CD8-positive, alpha-beta memory T cell (primary cell): ENCODE measurements at places on chromosomes 5 and 9. TPM values are rescaled to one million over a fixed set of nuclear protein-coding genes. Genes with fewer than 3 reads are reported as not detected.

JADE2 gene
- 107 TPM for total RNA-seq

NRG2 gene
- total RNA-seq: 0.18 TPM

SPINK4 gene
- not detected for total RNA-seq

PRPF4 gene
- total RNA-seq: 71.4 TPM

CEP72 gene
- 20.0 TPM for total RNA-seq

ZDHHC11 gene
- 7.2 TPM for total RNA-seq

DNA sequence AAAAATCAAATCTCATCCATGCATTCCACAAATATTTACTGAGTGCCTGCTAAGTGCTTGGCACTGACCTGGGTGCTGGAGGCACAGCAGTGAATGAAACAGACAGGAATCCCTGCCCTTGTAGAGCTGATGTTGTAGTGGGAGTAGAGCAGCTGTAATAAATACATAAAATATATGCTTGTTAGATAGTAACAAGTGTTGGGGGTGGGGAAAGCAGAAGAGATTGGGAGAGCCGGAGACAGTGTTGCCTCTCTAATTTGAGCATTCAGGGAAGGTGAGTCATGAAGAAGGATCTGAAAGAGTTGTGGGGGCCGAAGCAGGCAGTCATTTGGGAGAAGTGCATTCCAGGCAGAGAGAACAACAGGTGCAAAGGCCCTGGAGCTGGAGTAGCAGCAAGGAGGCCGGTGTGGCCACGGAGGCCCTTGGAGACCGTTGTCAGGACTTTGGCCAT is 97.9 kb downstream of the ZNF618 start:
- no peak for DNase-seq

- DNase-seq: no peak
Observed at GRCh38 chr5:112316006-112316405, 103.1 kb downstream of the EPB41L4A start.

DNA sequence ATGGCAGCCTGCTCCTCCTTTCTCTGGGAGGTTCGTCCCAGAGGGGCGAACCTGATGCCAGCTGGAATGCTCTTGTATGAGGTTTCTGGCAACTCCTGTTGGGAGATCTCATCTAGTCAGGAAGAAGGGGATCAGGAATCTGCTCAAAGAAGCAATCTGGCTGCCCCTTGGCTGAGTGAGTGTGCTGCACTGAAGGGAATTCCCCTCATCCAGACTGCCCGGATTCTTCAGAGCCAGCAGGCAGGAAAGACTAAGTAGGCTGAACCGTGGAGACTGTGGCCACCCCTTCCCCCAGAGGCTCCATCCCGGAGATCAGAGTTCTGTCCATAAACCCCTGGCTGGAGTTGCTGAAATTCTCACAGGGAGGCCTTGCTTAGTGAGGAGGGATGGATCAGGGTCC is 476.0 kb downstream of the CSNK1G3 start:
- no peak for DNase-seq

DNA sequence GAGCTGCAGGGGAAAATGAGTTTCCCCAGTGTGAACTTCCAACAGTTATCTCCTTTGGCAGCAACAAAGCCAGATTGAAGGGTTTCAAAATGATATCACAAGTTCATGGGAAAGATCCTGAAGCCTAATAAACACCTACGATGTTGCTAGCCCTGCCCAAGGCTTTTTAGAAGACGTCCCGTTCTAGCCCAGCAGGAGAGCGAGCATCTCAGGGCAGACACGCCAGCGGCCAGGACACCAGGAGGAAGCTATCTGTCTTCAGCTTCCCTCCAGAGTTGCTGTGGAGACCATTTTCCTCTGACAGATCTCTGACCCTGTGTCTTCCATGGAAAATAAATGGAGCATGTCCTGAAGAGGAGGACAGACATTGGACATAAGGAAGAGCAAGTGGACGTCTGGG is 98.4 kb downstream of the FBXO38 start:
- no peak for DNase-seq

DNA sequence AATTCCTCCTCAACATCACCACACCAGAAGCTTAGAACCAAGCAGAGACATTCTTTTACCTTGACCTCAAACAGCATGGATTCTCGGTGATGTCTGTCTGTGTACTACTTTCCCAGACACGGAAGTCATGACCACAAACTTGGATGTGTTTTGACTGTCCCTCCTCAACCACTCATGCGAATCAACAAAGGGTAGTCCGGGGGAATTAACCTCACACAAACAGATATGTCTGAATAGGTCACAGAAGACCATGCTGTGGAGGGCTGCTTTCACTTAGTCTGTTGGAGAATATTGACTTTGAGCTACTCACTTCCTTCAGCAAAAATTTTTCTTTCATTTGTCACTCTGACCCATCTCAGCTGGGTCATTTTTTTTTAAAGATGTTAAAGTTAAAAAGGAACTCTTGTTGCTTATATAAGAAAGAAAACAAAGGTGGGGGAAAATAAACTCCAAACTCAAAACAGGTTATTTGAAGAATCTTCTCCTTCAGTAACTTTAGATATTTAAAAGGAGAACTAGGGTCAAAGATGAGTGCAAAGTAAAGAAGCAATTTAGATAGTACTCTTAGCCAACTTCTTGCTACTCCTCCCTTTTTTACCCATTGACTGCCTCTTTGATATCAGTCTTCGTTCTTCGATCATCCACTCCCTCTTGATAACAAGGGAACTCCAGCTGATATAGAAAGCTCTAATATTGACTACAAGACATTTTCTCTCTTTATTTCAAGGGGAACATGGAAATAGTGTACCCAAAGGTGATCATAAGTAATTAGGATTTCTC is 343.4 kb upstream of the CDH6 start:
- no peak for DNase-seq

GRCh38 chr5:135944967-135945560 is 9.7 kb downstream of the LECT2 start:
- DNase-seq: no peak

GRCh38 chr9:97385626-97386264 is 26.2 kb upstream of the TDRD7 start:
- no peak for DNase-seq

DNA sequence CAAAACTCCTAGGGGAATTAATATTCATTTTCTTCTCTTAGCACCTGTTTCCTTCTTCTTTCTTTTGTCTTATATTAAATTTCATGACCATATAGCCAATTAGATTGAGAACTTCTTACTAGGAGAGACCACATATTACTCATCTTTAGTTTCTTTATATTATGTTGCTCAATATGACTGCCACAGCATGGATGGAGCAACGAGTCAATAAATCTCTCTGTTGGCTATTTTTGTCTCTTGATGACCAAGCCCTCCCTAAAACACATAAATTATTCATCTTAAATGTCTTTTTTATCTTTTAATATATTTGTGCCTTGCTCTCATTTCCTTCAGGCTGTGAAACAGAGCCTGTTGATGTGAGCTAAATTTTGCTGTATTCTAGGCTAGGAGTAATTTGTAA is 123.0 kb downstream of the ADAMTSL1 start:
- no peak for DNase-seq

DNA sequence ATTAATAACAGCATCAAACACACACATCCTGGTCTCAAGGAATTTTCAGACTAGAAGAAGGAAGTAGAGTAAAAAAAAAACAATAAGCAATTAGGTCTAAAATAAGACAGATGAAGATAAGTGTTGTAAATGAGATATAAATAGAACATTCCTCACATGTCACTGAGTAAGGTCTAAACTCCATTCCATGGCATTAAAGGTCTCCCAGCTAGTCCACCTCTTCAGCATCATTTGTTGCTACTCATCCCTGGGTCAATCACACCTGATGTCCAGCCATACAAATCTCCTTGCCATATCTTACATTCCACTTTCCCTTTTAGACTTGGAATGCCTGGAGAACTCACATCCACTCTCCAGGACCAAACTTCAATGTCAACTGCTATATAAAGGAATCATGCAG is 214.1 kb upstream of the KLF4 start:
- DNase-seq: no peak

DNA sequence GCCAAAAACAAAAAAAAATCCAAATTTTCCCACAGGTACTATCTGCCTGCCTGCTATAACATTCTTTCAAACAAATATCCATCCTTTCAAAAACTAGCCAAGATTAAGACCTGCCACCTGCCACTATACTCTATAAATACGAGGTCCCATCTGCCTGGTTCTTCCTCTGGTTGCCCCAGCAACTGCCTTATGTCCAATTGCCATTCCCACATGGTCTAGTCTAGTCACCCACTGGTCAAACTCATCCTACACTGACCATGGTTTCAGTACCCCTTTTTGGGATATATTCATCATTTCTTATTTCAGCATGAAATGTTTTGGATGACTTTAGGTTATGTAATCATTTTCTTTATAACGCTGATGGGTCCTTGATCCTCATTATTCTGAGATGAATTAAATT is 95.1 kb upstream of the CCNG1 start:
- DNase-seq: no peak

DNA sequence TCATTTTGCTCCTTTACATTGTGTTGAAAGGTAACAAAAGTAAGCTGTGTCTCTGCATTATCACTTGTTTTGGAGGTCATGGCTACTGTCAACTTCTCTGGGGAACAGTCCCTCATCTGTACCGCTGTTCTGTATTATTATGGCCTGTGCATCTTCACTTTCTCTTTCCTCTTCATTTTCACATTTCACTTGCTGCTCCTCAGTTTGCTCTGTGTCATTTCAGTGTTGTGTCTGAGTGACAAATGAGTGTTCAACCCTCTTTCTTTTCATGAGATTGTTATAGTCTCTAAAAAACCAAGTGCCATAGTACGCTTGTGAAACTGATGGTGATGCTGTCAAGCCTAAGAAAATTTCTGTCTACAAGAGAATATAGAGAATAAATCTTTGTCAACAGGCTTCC is 122.0 kb upstream of the FER start:
- DNase-seq: no peak

- no peak for DNase-seq
Observed at GRCh38 chr5:76401801-76402250, 1.3 kb upstream of the IQGAP2 start.

GRCh38 chr9:124522121-124523098 is 15.2 kb upstream of the NR5A1 start:
- no peak for DNase-seq

DNA sequence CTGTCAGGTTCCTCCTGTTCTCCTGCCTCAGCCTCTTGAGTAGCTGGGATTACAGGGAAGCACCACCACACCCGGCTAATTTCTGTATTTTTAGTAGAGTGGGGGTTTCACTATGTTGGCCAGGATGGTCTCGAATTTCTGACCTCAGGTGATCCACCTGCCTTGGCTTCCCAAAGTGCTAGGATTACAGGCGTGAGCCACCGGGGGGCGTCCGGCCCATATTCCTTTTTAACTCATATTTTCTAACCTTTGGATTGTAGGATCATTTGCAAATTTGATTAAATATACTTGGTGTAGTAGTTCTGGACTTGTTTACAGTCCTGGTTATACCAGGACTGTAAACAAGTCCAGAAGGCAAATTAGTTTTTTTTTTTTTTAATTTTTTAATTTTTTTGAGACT is 4.3 kb downstream of the TCERG1 start:
- no peak for DNase-seq
